Stimulated activated CD8-positive, alpha-beta memory T cell treated with anti-CD3 and anti-CD28 coated beads, Interleukin-4, amount 100 ng/mL, for 1 hour (primary cell): ENCODE measurements at places on chromosomes 5 and 9.

GRCh38 chr5:13215806-13216205 lies 728.7 kb downstream of the DNAH5 start:
- no peak for DNase-seq

- DNase-seq = no peak
Measured at GRCh38 chr9:137247135-137247915, 3.8 kb upstream of the STPG3 start.

DNA sequence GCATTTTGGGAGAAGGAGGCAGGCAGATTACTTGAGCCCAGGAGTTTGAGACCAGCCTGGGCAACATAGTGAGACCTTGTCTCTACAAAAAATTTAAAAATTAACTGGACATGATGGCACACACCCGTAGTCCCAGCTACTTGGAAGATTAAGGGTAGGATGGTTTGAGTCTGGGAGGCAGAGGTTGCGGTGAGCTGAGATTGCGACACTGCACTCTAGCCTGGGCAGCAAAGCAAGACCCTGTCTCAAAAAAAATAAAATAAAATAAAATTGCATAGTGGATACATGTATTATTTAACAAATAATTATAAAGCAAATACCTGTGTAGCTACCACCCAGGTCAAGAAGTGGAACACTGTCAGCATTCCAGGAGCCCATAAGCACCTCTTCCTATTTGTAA lies 90.1 kb downstream of the CDC42SE2 start:
- no peak for DNase-seq

GRCh38 chr5:36908544-36909260 lies 32.1 kb downstream of the NIPBL start:
- no peak for DNase-seq

DNA sequence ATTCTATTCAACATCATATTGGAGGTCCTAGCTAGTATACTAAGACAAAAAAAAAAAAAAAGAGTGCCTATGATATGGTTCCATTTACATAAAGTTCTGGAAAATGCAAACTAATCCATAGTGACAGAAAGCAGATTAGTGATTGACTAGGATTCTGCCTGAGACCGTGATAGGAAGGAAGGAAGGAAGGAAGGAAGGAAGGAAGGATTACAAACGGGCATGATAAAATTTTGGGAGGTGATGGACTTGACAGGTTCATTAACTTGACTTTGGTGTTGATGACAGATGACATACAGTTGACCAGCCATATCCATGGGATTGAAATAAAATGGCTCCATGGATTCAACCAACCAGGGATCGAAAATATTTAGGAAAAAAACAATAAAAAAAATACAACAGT lies 79.1 kb upstream of the MAN2A1 start:
- DNase-seq = no peak

DNA sequence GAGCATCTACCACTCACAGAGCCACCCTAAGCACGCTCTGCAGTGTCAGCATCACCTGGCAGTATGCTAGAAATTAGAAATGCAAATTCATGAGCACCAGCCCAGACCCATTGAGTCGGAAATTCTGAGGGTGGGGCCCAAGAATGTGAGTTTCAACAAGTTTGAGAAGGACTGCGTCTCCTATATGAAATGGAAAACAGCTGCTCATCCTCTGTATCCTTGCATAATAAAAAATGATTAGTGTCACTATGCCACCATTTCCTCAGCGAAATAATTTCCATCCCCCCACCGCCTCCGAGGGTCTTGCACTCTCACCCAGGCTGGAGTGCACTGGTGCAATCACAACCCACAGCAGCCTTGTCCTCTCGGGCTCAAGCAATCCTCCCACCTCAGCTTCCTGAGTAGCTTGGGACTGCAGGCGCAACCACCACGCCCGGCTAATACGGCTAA lies 1.3 kb upstream of the IQGAP2 start:
- no peak for DNase-seq

- DNase-seq = no peak
Measured at GRCh38 chr9:77507212-77507961, 140.7 kb downstream of the GNA14 start.

GRCh38 chr9:93301911-93302541 lies 118.1 kb downstream of the WNK2 start:
- DNase-seq = no peak

GRCh38 chr9:125919565-125919964 lies 172.4 kb downstream of the PBX3 start:
- DNase-seq = no peak

GRCh38 chr9:110526426-110526825 lies 53.1 kb downstream of the SVEP1 start:
- DNase-seq = no peak

DNA sequence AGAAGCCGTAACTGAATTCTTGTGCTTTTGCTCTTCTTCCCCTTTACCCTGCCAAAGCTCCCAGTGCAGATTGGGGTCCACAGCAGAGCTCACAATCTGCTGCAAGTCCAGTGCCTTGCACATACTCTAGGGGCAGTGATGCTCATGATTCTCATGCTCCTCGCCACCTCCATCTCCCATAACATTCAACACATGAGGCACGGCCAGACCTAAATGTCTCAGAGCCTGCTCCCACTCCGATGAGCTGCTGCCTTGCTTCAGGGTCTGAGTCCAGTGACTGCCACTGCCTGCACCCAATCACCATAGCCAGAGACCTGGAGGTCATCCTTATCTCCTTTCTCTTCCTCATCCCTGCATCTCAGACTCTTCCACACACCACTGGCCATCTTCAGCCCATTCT lies 10.5 kb downstream of the CSF1R start:
- no peak for DNase-seq

DNA sequence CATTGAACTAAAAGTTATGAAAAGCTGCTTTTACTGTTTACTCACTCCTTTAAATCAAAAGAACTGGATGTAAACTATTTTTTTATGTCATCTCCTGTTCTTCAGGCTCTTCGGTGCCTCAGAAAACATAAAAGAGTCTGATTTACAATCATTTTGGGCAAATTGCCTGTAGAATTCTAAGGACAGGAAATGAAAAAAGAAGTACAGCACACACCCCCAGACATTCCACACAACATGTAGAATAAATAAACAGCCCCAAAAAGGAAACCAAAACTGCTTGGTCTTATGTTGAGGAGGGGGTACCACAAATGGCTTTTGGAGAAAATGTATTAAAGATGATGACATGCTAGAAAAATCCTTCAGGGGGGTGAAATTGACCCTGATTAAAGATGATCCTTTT lies 57.2 kb downstream of the ITGA1 start:
- no peak for DNase-seq
